ENCODE measurements at places on chromosomes 11 and 22. TPM values are rescaled to one million over a fixed set of nuclear protein-coding genes. Genes with fewer than 3 reads are reported as not detected.

GRCh38 chr22:35717572-35717971, at the start of gene APOL5:
Gene APOL5 (plus strand): TSS chr22:35717872. CDS start chr22:35717872, 0 bp downstream.
- no peak for DNase-seq

GRCh38 chr22:29183971-29184848, 21.5 kb upstream of the EMID1 start:
- no peak for DNase-seq

MMP27 gene
- not detected for polyA plus RNA-seq

APLP2 gene
- polyA plus RNA-seq: 237 TPM

DNA sequence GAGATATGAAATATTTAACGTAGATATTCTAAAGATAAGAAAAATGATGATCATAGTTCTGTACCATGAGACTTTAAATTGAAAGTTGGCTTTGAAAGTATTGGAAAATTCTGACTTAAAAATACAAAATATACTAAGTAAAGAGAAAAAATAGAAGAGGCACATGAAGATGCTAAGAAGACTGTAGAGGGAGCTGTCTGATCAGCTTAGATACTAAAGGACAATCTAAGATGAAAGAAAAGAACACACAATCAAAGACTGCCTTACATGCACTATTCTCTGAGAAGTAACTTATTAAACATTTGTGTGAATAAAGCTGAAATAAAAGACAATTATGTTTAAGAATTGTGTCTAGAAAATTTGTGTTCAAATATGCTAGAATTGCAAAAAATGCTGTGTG, 55.1 kb downstream of the RBMXL2 start:
- no peak for DNase-seq

Data from adrenal gland (tissue), 19 donors.